HFFc6 (cell line): ENCODE measurements at places on chromosomes 16 and 17.

DNA sequence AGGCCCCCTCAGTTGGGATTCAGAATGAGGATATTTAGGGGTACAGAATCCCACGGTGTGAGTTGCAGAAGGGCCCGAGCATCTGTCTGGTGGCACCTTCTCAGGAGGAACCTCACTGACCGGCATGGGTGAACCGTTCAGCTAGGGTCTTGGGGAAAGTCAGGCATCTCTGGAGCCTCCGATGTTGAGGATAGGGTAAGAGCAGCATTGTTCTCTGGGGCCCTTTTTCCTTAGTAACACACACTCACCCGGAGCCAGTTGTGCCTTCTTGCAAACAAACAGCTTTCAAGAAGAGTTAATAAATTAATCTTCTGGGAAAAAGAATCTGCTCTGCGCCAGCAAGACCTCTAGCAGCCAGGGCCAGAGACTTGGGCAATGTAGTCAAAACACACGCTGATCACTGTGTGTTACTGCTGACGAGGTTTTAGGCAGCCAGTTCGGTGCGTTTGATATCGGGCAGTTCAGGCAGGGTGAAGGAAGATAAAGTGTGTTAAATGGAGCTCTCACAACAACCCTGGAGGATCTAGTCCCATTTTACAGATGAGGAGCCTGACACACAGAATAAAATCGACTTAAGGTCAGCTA lies 48.9 kb downstream of the MSI2 start:
- no peak for DNase-seq

DNA sequence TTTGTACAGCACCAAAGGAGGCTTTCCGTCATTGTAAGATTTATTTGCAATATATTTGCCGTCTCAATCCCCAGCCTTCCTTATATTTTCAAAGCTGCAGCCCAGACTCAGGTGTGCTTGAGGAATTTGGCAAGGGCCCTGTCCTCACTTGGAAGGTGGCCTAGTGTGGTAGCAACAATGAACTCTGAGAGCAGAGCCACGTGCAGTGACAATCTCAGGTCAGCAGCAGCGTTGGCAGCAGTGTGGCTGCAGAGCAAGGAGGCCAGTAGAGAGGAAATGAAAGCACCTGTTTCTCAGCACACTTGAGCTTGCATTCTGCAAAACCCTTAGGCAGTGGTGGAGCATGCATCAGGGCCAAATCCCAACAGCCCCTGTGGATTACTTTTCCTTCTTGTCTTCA lies 613.5 kb downstream of the RBFOX1 start:
- no peak for DNase-seq

DNA sequence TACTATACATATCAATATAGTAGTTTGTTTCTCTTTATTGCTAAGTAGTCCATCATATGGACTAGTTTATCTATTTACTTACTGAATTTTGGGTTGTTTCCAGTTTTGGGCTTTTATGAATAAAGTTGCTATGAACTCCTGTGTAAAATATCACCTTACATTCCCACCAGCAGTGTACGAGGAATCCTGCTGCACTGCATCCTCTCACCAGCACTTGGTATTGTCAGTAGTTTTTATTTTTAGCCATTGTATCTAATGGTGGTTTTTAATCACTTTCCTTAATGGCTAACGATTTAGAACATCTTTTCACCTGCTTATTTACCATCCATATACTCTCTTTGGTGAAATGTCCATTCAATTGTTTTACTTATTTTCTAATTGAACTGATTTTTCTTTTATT lies 24.0 kb downstream of the CDC27 start:
- DNase-seq = no peak

GRCh38 chr17:49597928-49598655 lies 22.4 kb downstream of the NXPH3 start:
- no peak for DNase-seq

DNA sequence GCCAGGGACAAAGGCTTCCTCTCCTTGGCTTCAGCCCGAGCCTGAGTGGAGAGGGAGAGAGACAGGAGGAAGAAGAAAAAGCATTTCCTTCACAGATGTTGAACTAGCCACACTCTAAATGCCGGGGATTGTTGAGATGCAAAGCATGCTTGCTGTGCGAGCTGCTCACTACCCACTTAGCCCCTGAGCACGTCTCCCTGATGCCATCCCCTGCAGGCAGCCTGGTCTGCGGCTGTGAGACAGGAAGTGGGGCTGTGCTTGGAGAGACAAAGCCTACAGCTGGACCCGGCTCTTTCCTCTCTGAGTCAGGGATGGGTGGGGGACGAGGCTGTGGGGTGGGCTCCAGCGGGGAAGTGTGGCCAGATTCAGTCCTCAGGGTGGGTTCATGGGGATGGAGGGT lies 13.7 kb downstream of the WNT9B start:
- peak; percentile 36 for DNase-seq

DNA sequence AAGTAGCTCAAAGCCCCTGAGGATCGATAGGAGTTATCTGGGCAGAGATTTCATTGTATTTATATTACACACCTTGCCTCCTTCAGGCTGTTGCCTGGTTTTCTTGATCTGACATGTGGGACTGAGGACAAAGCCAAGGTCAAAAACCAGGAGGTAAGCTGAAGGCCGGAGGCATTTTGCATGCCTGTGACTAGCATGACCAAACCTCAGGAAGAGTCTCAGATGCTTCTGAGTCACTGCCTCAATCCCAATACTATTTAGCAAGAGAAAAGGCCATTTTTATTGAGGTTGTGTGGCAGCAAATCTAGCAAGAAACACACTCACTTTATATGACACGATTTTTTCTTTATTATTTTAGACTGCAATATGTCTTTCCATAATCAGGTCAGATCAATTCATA lies 968.1 kb downstream of the CDH11 start:
- peak; percentile 63 for DNase-seq

GRCh38 chr16:12318661-12319427 lies 342.3 kb downstream of the SNX29 start:
- no peak for DNase-seq

DNA sequence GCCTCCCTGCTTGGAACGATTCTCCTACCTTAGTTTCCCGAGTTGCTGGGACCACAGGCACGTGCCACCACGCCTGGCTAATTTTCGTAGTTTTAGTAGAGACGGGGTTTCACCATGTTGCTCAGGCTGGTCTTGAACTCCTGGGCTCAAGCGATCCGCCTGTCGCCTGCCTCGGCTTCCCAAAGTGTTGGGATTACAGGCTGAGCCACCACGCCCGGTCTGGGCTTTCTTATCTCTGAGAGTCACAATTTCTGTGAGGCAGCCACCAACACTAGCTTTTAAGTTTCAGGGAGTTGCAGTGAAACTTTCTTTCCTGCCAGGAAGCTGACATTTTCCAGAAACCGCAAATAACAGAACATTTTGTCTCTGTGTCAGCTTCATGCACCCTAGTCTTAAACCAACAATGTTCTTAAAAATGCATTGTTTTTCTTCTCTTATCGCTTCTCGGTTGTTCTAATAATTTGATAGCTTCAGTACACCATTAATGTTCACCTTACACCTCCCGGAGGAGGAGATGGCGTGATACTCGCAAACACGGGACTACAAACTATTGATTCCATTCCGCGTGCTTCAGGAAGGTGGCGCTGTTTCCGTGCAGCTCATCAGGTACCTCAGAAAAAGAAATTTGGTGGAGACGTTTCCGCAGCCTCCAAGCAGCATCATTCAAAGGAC lies 7.4 kb upstream of the DHRS7B start:
- peak; percentile 44 for DNase-seq

DNA sequence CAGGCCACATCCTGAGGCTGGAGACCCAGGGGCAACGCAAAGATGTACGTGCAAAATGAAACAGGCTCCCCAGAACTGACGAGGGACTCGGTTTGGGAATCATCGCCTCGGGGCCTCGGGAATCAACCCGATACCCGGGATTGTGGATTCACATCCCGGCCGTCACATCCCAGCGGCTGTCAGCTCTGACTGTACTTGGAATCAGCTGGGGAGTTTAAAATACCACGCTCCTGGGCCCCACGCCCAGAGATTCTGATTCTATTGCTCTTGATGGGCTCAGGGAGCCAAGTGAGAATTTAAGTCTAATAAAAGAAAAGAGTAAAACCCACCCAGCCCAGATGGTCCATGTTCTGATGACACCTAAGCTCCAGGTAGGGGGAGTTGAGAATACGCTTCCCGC lies 42.2 kb downstream of the MRM3 start:
- no peak for DNase-seq

DNA sequence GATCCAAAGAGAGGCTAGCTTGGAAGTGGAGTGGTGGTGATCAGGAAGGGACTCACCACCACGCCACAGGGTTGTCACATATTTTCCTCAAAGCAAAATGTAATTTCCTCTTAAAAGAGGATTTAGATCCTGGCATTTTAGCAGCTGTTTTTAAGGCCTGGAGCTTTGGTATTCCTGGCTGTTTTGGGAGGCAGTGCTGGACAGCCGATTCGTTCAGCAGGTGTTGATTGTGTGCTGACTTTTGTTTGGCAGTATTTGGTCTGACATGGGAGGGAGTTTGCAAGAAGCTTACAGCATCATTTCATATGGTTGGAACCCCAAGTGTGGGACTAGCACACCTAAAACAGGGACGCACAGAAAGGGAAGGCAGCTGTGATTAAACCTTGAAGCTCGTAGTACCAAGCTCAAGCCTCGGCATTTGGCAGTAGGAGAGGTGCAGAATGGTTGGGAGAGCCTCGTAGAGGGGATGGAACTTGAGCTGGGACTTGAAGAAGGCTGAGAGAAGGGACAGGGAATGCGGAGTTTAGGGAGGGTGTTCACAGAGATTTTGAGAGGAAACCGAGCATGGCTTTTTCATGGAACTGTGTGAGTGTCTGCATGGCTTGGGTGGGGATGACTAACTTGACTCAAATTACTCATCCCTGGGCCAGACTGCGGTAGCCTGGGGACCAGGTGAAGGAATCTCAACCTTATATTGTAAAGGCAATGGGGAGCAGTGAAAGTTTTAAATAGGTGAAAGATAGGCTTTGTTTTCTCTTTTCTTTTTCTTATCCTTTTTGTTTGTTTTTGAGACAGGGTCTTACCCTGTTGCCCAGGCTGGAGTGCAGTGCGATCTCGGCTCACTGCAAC lies 52.3 kb downstream of the RPTOR start:
- DNase-seq = no peak

- no peak for DNase-seq
These were observed 5.0 kb downstream of the HERPUD1 start for GRCh38 chr16:56936950-56937349.

DNA sequence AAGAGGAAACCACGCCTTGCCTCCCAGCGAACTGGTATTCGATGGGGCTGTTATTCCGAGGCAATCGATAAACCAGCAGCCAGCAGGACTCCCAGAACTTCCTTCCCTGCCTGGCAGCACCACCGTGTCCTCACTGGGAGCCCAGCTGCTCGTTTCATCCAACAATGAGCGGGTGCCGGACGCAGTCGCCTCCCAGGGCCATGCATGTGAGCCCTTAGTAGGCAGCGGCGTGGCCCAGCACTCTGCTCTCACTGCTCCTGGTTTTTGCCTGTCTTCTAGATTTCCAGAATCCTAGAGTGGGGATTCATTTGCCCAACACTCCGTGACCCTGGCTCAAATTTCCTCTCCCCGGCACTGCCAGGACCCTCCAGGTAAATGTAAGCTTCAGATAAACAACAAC lies 29.1 kb upstream of the RASD1 start:
- no peak for DNase-seq

- DNase-seq = peak; percentile 65
These were observed 616 bp downstream of the SRSF2 start for GRCh38 chr17:76736349-76737081.

- no peak for DNase-seq
These were observed 1141.1 kb downstream of the CDH11 start for GRCh38 chr16:63980763-63981162.

DNA sequence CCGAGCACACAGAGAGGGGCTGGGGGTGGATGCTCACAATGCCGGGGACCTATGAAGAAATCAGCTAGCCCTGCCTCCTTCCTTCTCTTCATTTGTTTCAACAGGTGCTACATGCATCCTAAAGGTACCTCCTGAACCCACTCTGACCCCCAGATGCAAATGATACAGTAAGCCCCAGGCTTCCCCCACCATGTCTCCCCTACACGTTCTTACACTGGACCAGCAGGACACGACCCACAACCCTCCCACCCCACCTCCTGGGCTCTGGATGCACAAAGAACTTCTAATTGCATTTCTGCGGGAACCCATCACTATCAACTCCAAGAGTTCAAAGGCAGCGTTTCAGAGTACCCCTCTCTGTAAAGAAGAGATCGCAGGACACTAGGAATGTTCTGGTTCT lies 2.1 kb downstream of the XYLT1 start:
- DNase-seq = no peak

DNA sequence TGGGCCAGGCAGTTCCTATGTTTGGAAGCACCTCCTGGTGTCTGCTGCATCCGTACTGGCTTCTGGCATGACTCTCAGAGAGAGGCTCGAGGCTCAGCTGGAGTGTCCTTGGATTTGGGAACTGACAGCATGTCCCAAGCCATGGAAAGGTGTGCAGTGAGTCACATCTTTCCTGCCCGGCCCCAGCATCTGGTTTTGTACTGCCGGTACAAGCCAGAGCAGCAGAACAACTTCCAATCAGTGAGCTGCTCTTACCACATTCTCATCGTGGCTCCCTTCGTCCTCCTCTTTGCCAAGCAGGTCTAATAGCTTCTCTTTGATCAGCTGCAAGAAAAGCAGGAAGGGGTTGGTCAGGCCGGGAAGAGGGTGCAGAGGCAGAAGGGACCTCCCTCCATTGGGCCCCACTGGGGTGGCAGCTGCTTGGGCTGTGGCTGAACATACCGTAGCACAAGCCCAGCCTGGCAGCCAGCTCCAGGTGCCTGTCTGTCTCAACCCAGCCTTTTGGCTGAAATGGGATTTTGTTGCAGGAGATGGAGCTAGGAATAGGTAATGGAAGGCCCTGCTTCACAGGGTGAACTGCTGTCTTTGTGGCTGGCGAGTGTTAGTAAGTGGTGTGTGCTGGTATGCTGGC lies 24.2 kb downstream of the SPACA3 start:
- no peak for DNase-seq

DNA sequence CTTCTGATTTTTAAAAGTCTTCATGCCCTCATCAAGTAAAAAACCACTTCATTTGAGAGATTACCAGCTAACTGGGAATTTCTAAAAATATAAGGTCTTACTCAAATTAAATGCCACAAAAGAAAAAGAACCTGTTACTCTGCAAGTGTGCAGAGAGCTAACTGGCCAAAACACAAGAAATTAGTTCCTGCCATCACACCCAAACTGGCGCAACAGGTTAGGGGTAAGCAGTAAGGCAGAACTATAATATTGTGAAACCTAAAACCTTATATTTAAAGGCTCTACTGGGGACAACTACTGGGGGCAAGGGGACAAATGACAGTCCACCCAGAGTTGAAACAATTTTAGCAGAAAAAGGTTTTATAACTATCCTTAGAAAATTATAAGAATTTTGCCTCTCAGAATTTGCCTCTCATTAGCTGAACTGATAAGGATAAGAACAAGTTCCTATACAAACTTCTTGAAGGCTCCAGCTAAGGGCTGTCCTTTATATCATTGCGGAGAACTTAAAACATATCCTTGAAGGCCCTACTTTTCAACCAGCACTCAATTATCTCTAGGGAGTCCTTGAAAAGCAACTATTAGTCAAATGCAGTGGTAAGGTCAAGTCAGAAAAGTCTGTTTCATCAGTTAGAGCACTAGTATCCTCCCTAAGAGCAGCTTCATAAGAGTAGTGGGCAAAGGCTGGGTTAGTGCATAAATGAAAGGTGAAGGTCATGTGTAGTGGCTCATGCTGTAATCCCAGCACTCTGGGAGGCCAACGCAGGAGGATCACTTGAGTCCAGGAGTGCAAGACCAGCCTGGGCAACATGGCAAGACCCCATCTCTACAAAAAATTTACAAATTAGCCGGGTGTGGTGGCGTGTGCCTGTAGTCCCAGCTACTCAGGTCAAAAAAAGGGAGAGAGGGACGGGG lies 31.5 kb downstream of the SMURF2 start:
- DNase-seq = no peak
